ENCODE measurements at places on chromosomes 12 and 14.

- DNase-seq, result peak; percentile 94
Observed at GRCh38 chr14:67599698-67600561, at the start of gene PIGH. Gene PIGH, minus strand, starts transcription at chr14:67600268. Its CDS starts 65 bp downstream, at chr14:67600203.

DNA sequence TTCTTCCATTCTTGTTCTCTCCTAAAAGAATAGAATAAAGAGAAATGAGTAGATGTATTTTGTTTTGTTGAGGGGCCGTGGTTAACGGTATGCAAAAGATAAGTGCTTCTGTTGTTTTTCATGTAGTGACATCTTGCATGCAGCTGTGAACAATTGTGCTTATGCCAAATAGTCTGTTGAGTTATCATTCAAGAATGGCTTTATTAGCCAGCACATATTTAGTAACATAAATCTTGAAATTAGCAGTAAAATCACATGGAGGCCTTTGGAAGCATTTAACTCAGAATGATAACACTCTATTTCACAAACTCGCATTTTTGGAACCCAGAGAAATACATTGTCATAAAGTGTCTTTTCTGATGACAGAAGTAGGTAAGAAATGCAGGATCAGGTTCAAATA lies 1772.0 kb upstream of the FLRT2 start:
- no peak for DNase-seq

DNA sequence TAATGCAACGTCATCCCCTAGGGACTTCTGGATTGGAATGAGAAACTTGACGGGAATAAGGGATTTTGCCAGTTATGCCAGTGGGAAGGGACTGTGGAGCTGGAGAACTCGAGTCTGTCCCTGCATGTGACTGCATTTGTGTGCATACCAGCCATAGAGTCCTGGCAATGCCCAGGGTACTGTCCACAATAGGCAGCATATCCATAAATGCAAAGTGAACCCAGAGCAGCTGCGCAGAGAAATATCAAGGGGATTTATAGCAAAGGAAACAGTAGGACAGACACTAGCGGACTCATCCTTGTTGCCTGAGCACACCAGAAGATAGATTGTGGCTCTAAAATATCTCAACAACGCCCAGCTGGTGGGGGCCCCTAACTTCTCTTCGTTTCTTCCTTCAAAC lies 247.1 kb upstream of the SRRM4 start:
- DNase-seq, result no peak

DNA sequence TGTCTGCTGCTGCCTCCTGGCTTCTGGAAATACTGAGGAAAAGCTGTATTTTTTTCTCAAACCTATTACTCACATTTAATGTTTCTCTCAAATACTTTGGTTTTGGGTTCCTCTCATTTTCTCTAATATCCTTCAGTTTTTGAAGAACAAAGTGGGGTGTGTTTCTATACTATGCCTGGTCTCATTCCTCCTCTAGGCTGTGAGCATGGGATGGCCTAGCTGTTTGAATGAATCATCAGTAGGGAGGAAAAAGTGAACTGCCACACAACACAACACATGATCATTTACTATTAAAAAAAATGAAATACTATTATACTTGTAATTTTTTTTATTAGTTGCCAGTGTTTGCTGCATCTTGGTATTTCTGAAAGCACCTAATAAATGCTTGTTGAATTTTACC lies 11.3 kb upstream of the SMCO3 start:
- DNase-seq, result no peak

DNA sequence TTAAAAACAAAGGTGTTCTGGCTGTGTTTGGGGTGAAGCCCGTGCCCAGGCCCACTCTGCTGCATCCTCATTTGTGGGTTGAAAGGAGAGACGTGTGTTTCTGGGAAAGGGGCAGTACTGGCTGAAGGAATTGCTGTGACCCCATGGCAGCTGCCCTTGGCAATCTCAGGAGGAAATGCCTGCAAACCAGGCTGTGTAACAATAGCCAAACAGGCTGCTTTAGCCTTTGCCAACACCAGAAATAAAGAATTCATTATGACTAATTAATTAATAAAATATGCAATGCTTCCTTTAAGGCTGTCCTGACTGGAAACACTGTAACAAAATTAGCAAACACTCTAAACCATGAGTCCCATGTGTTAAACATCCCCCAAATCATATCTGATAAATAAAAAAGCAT lies 53.0 kb upstream of the KRR1 start:
- no peak for DNase-seq

DNA sequence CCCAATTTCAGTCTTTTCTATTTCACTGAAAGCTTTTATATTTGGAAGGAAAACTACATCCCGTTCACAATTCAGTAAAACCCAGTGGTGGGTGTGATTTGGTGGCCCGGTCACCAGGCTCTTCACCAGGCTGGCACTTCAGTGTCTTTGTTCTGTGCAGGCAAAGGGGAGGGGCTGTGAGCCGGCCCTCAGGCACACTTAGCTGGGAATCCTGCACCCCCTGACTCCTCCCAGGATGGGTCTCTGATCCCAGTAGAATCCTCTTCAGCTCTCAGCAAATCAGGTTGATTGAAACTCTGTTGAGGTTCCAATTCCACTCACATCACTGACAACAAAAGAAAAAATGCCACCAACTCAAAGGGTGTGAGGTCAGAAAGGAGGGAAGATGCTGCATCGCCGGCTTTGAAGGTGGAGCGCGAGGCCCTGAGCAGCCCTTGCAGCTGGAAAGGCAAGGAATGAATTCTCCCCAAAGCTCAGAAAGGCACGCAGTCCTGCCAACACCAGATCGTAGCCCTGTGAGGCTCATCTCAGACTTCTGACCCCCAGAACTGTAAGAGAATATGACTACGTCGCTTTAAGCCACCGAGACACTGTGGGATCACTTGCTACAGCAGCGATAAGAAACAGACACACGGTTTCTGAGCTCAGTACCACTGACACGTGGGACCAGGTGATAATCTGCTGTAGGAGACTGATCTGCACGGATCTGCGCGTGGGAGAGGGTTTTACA lies 166.6 kb downstream of the PIWIL1 start:
- DNase-seq, result no peak

- no peak for DNase-seq
Observed at GRCh38 chr14:53127151-53127550, 26.0 kb downstream of the DDHD1 start.

DNA sequence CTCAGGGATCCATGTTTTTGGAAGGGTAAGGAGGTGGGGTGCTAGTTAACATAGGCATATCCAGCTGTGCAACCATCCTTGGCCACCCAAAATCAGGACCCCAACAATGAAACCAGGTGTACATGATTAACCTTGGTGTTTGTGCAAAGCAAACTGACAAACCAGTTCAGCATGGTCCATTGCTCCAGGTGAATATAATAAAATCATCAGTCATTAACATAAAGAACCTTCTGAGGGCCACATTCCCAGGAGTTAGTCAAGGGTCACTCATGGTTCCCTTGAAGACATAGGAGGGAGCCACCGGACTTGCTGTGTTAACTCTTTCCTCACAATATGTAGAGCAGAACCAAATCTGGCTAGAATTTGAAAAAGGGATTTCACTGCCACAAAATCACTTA lies 17.8 kb downstream of the SLC38A2 start:
- DNase-seq, result no peak

GRCh38 chr12:41045509-41045908 lies 142.6 kb upstream of the PDZRN4 start:
- DNase-seq, result no peak

DNA sequence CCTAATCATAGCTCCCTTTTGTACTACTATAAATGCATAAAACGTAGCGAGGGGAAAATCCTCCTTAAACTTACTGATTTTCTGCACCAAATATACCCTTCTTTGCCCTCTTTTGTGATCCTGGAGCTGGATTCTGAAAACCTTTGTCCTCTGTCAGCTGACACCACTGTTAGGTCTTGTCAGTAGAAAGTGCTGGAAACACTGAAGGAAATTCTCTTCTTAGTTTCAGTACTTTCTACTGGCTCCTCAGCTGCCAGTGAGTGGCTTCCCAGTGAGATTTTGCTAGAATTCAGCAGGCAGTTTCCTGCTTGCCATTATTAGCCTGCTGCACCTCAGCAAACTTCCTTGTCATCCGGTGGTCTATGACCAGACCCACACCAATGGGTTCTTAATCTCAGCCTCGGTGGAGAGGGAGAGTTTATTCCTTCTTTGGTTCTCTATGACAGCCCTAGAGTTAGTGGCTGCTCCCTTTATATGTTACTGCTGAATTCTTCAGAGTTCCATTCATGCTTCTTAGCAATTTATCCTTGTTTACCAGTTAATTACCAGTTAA lies 476.2 kb downstream of the FSCB start:
- DNase-seq, result no peak

GRCh38 chr14:64736271-64737169 lies 32.3 kb downstream of the PLEKHG3 start:
- DNase-seq, result no peak

DNA sequence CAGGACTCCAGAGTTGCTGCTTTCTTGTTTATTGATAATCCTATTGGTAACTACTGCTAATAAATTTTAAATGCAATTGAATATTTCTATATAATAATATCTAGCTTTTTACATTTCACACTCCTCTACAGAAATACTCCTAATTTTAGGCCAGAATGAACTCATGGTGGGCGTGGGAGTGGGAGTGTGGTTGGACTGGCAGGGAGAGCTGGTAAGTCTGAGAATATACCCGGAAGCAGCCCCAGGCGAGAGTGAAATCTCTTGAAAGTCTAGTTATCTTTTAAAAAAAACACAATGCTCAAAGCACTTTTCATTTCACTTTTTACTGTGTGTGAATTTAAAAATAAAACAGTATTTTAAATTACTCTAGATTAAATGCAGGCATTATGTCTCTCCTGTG lies 4.7 kb downstream of the TMEM263 start:
- no peak for DNase-seq

- peak; percentile 30 for DNase-seq
Observed at GRCh38 chr14:69260861-69261564, 1.1 kb downstream of the GALNT16 start.

DNA sequence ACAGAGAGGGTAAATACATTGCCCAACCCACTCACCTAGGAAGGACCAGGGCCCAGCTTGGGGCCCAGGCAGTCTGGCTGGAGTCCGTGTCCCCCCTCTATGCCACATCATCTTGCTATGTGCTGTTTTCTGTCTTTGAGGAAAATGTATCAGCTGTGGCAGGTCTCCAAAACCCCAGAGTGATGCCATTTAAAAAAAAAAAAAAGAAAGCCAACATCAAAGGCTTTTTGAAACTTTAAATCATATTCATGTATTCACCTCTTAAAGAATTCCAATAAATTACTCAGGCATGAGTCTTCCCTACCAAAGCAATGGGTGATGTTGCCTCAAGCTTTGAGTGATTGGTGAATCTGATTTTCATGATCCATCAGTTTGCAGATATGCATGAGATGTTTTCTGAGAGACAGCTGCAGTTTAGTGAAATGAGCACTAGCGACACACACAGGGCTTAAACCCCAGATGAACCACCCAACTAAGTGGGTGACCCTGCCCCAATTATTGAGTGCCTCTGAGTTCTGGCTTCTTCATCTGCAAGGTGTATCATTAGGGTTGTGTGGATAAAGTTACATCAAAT lies 6.1 kb downstream of the KRT81 start:
- DNase-seq, result no peak

DNA sequence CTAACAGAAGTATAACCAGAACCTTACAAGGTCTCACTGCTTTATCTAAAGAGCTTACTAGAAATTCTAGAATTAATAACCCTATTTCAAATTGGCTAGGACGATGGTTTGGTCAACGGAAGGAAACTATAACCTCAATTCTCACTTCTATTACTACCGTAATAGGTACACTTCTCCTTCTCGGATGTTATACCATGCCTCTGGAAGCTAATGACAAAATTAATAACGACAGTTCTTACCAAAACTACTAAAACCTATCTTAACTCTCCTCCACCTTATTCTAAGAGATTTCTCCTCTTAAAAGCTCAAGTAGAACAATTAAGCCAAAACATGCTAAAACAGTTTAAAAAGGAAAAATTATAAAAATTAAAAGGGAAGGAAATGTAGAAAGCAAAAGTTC lies 23.7 kb upstream of the UBC start:
- no peak for DNase-seq

DNA sequence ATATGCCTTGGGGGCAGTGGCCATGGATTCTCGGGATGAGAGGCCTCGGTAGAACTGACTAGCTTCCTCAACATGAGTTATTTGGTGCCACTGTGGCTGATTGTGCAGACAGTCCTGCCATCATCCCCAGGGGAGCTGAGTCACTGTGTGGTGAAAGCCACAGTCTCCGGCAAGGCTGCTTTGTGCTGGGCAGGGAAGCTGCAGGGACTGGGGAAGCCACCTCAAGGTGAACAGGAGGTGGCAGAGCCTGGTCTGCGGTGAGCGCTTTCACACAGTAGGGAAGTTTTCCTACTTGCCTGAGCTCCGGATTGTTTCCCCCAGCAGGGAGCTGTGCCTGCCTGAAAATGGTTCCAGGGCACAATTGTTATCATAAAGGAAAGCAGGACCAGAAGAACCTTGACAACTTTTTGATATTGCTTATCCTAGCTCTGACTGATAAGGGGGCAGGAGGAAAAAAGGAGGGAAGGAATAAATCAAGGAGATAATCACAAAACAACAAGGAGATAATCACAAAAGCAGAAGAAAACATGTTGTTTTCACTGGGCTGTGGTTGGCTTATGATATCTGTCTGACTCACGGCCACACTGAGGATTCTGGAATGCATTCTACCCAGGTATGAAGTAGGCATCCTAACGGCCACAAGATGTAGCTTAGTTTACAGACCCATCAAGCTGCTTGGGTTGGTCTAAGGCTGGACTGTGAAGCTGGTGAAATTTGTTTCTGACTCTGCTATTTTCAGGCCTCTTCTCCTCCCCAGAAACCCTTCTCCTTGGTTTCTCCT lies 32.2 kb upstream of the GNG2 start:
- peak; percentile 77 for DNase-seq

GRCh38 chr12:124565656-124566160 lies 1.7 kb downstream of the NCOR2 start:
- DNase-seq, result no peak

DNA sequence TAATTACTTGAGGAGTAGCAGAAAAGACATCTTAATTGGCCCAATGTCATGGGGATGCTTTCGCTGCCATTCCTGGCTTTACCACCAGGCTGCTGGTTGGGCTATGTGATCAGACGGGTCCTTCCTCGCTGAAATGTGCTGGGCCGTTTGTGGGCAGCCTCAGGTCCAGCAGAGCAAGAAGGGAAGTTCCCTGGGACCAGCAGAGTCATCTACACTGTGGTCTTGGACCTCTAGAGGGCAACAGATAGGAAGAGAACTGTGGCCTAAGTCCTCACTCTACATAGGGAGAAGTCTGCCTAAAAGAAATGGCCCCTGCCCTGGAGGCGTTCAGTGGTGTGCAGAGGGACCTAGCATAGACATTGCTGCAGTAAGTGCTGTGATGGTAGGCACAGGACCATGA lies 10.9 kb downstream of the EVL start:
- peak; percentile 47 for DNase-seq

DNA sequence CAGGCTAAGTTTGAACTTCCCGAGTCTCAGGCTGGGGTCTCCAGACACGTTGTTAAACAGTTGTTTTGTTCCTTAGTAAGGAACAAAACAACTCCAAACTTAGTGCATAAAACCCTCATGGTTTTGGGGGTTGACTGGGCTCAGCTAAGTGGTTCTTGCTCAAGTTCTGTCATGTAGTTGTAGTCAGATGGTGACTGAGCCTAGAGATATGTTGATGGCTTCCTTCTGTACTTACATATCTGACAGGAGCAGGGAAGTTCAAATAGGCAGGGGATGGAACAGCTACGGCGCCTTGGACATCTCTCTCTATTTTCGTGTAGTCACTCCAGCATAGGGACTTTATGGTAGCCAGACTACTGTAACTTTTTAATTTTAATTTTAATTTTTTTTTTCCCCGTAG lies 45.7 kb downstream of the SPATS2 start:
- no peak for DNase-seq

Data from stimulated activated CD4-positive, alpha-beta T cell treated with anti-CD3 and anti-CD28 coated beads, Interleukin-4, amount 100 ng/mL, for 24 hours (primary cell).